ENCODE measurements at places on chromosomes 2 and 18.

DNA sequence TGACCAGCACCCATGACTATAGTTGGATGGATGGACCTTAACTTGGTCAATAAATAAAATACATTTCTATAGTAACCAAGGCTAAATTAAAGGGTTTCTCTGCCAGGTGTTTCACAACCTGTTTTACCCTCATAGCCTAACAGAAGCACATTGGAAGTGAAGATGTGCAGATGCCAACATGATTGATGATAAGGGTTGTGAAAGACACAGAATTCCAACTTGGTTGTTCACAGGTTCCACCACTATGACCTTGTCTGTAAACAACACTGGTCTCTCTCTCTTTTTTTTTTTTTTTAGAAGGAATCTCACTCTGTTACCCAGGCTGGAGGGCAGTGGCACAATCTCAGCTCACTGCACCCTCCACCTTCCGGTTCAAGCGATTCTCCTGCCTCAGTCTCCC lies 37.5 kb upstream of the PTH2R start:
- no peak for DNase-seq

DNA sequence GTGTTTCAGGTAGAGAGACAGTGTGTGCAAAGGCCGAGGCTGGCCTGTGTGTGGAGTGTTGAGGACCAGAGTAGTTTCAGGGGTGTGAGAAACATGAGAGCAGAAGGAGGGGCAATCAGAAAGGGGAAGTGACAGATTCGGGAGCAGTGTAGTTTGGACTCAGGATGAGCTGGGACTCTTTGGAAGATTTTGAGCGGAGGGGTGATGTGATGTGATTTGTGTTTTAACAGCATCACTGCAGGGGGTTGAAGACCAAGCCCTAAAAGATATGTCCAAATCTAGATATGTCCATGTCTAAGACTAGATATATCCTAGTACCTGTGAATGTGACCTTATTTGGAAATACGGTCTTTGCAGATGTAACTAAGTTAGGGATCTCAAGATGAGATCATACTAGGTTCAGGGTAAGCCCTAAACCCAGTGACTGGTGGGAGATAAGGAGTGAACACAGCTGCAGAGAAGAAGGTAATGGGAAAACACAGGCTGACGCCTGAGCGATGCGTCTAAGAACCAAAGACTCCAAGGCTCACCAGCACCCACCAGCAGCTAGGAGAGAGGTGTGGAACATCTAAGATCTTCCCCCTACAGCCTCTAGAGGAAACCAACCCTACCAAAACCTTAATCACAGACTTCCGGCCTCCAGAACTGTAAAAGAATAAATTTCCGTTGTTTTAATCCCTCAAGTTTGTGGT lies 38.5 kb upstream of the MYO3B start:
- DNase-seq = no peak

DNA sequence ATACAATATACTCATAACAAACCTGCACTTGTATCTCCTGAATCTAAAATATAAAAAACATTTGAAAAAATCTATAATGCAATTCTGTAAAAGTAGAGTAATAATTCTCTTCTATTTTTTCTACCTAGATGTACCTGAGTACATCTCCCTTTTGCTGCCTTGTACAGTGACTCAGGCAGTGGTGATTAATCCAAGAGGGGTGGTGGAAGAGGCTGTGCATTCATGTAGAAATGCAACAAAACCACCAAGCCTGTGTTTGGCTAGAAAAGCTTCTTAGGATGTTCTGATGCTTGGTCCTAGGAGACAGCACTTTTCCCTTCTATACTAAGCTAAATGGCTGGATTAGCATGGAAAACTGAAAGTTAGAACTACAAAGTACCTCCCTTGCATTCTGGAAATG lies 245.8 kb downstream of the DPP10 start:
- DNase-seq = no peak

DNA sequence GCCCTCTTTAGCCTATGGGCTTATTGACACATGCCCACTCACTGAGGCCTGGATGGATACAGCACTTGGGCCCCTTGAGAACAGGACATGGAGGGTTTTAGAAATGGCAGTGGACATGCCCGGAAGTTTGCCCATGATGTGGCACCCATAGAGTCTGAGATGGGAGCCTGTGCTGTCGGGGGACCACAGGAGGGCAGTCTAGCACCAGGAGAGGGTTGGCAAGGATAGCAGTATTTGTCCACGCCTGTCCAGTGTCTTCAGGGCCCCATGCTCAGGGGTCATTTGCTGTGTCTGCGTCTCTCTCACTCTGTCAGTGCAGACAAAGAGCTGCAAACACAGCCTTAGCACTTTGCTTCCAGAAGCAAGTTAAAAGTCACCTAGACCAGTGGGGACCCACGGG lies 48.7 kb downstream of the IL1RL2 start:
- DNase-seq = no peak

- DNase-seq = no peak
These were observed 7.0 kb upstream of the NDUFV2 start for GRCh38 chr18:9095297-9096006.

- DNase-seq = no peak
These were observed 61.2 kb upstream of the LRRTM1 start for GRCh38 chr2:80365762-80366161.

DNA sequence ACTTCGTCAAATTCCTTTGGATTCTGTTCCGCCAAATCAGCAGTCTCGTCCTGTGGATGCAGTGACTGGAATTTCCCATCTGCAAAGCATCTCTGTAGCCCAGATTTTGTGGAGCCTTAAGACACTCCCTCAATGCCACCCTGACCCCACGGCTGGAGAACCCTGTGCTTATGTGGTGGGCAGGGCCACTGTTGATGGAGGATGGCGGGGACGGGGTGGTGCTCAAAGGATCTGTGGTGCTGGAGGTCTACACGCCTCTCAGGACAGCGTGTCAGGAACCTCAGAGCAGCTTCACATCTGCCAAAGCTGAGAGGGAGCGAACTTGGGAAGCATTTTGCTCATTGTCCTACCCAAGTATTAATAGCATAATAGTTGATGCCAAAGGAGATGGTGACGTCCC lies 200.1 kb downstream of the MGAT5 start:
- no peak for DNase-seq

DNA sequence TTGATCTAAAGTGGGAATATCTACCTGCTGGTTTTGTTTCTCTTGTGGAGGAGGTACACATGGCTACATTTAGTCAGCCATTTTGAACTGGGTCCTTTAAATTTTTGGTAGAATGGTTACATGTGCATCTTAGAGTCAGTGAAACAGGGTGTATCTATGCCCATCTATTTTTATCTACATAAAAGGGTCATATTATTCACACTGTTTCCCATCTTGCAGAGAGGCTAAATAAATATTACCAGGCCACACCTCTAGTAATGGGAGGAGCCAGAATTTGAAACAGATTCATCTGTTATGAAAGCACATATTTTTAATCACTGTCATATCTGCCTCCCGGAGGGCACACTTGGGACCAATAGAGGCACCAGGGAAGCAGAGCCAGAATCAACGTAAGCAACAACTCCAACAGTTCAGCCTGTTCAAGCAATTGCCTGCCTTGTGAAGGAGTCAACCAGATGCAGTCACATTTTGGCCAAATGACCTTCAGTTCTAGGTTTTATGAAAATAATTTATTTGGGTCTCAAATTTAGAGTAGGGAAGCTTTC lies 376.8 kb downstream of the TSN start:
- DNase-seq = no peak

DNA sequence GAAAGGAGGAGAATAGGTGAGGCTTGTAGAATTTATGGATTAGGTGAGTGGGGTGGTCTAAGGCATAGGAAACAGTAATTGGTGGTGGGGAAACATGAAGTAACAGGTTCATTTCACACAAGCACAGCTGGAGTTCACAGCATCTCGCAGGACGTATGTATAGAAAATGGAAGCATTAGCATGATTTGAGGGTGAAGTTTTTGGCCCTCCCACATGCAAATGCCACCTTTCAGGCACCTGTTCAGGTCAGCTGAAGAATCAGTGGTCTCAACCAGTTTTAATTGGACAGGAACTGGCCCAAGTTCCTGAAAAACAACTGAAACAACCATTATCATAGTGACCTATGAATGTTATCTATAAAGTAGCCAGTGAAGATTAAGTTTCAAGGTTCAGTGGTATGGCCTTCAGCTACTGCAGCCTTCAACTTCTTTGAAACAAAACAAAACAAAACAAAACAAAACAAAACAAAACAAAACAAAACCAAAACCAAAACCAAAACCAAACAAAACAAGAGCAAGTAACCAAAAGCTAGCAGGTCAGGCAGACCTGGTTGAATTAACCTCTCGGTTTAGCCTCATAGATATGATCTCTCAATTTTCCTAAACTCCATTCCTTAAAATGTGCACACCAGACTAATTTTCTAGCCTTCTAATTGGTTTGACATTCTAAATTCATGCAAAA lies 102.1 kb upstream of the SPHKAP start:
- no peak for DNase-seq

GRCh38 chr2:19312949-19313348 lies 45.5 kb downstream of the OSR1 start:
- no peak for DNase-seq

DNA sequence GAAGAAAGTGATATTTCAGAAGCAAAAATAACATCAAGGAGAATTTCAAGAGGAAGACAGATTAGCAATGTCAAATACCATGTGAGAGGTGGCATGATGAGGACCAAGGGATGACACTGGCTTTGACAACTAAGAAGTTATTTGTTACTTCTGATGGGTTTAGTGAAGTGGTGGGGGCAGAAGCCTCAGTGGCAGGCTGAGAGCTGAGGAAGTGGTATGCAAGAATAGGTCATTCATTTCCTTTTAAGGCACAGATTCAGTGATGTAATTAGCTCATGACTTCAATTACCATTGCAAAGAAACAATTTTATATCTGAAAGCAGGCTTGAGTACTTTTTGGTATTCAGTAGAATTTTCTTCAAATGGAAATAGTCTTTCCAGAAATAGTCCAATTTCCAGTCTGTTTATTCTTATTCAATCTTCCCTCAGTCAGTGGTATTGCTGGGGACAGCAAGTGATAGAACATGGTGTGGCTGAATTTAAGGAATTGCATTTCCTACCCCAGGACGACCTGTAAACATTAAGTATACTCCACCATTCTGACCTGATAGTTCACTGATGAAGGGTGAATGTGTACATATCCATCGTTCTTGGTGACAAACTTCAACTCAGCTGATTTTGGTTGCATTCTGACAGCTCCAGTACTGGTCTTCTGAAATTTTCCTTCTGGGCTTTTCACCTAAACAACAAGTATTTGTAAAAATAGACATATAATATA lies 28.2 kb downstream of the GEMIN6 start:
- no peak for DNase-seq

GRCh38 chr2:128411431-128411830 lies 92.8 kb upstream of the HS6ST1 start:
- no peak for DNase-seq

- DNase-seq = no peak
These were observed 5.3 kb upstream of the SLC20A1 start for GRCh38 chr2:112640467-112640799.

GRCh38 chr2:126878601-126879000 lies 20.1 kb upstream of the TEX51 start:
- DNase-seq = no peak

DNA sequence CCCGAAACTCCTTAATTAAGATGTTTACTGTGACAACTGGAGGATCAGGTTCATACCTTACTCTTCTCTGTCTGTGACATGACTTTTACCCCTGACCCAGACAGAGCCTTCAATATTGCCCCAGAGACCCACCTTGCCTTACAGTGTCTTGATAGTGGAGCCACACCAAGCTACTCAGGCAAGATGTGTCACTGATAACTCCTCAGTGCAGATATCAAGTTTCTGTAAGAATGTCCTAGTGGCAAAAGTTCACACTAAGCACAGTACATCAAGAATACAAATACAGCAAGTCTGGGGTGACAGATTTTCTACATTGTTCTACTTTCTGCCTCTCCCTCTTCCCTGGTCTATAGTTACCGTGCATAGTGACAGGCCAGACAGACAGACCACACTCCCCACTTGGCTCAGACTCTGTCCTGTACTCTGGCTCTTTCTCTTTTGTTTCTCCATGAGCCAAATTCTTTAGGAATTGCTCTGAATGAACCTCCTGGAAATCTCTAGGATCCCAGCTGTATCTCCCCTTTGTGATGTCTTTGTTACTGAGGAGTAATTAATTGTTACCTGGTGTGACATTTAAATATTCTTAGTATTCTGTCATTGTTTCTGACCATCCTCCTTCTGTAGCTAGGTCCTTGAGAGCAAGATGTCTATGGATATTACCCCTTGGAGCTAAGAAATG lies 24.1 kb upstream of the APOB start:
- DNase-seq = no peak

DNA sequence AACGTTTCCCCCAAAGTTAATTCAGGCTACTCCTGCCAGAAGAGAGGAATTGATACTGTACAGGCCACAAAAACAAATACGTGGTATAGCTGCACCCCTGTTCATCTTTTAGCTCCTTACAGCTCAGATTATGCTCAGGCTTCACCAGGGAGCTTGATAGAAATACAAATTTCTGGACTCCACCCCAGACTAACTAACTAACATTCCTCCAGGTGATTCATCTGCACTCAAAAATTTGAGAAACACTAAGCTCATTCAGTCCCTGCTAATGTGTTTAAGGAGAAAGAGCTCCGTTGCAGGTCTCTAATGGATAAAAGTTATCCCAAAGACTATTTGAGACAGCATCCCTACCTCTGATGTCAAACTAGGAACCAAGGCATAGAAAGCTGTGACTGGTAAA lies 36.8 kb upstream of the UNC80 start:
- no peak for DNase-seq

DNA sequence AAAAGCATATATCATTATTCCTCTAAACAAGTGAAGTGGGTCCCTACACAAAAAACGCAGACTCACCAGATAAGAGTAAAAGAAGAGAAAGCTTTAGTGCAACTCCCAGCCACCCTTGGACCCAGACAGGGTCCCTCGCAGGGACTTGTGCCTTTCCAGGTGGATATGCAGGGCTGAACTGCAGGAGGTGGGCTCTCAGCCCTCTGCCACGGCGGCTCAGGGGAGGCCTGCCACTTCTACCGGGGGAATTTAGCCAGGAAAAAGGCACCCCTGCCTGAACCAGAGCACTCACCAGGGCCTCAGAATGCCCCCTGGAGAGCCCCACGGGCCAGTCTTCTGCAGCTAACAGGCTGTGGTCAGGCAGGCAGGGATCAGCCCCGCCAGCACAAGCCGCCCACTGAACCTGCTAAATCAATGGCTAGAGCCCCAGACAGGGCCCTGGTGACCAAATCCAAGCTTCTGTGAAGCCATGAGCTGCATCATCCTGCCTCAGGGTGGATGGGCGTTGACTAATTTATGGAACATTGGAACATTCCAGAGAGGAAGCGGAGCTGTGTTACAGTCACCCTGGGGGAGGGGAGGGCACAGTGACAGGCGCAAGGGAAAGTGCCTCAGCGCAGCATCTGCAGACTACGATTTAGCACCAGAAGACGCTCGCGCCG lies 209.3 kb downstream of the EIPR1 start:
- DNase-seq = peak; percentile 9

GRCh38 chr2:147382322-147382948 lies 462.4 kb upstream of the ACVR2A start:
- no peak for DNase-seq

DNA sequence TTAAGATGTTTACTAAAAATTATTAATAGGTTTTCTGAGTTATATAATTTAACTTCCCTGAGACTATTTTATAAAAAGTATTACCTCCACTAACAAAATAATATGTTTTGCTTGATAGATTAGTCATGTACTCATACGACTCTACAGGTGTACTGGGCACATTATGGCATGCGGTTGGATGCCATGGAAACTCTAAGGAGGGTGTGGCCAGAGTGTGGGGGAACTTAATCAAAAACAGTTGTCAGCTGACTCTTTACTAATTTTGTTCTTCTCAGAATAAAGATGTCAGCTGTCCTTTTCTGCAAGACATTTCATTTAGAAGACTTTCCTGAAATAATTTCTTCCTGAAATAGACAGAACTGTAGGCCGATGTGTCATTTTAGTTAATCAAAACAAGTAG lies 228.3 kb upstream of the SIX3 start:
- DNase-seq = no peak

Data from fibroblast of skin of left biceps (primary cell).